Small intestine (tissue), 16 donors: ENCODE measurements at places on chromosomes 7 and 10. TPM values are rescaled to one million over a fixed set of nuclear protein-coding genes. Genes with fewer than 3 reads are reported as not detected.
A peak's percentile ranks its signal among the peaks of the same experiment; 100 is the strongest.

GRCh38 chr10:59847326-59847725, 59.0 kb downstream of the CCDC6 start:
- H3K4me3 ChIP-seq: no peak overlapping the region
- peaks cover 3% of the 10 kb centered on the region for H3K4me1 ChIP-seq
- H3K27me3 ChIP-seq: no peaks in the 10 kb centered on the region
- peaks cover 22% of the 10 kb centered on the region for H3K36me3 ChIP-seq
- no peak for DNase-seq

- no peaks in the 10 kb centered on the region for H3K36me3 ChIP-seq
- no peak overlapping the region for H3K4me3 ChIP-seq
- peaks cover 26% of the 10 kb centered on the region for H3K27me3 ChIP-seq
- no peaks in the 10 kb centered on the region for H3K4me1 ChIP-seq
These were observed 126.2 kb upstream of the KCTD7 start for GRCh38 chr7:66502230-66503035.

GRCh38 chr7:100539436-100540006, 518 bp downstream of the AGFG2 start:
- peak overlapping the region; percentile 66 for H3K27ac ChIP-seq
- DNase-seq: no peak
- peaks cover 7% of the 10 kb centered on the region for H3K4me1 ChIP-seq
- no peaks in the 10 kb centered on the region for H3K27me3 ChIP-seq
- peak overlapping the region; percentile 90 for H3K4me3 ChIP-seq

The NYAP1 gene
- polyA plus RNA-seq: not detected
